ENCODE measurements at places on chromosomes 12 and 14. TPM values are rescaled to one million over a fixed set of nuclear protein-coding genes. Genes with fewer than 3 reads are reported as not detected.

IFI27 gene
- 1.4 TPM for total RNA-seq

INSM2 gene
- 0.05 TPM for total RNA-seq

FAM186B gene
- total RNA-seq, result 0.11 TPM

PFDN5 gene
- 527 TPM for total RNA-seq

CABP1 gene
- 0.40 TPM for total RNA-seq

SPATS2 gene
- total RNA-seq, result 31.2 TPM

LRP1-AS gene
- total RNA-seq, result not detected

OR4E2 gene
- not detected for total RNA-seq

LBHD2 gene
- not detected for total RNA-seq

RD3L gene
- total RNA-seq, result not detected

DDX23 gene
- total RNA-seq, result 74.0 TPM

C12orf60 gene
- 1.7 TPM for total RNA-seq

KRT3 gene
- 0.06 TPM for total RNA-seq

LMNTD1 gene
- not detected for total RNA-seq

POP5 gene
- total RNA-seq, result 48.7 TPM

JAG2 gene
- 27.4 TPM for total RNA-seq

PRR4 gene
- 2.7 TPM for total RNA-seq

ZNF26 gene
- total RNA-seq, result 8.8 TPM

KRT74 gene
- total RNA-seq, result not detected

MANSC4 gene
- not detected for total RNA-seq

TMPRSS12 gene
- total RNA-seq, result not detected

CACNA2D4 gene
- not detected for total RNA-seq

CAPRIN2 gene
- 21.5 TPM for total RNA-seq

ZBTB42 gene
- 3.0 TPM for total RNA-seq

MYO1H gene
- total RNA-seq, result not detected

PLA2G1B gene
- total RNA-seq, result not detected

OVCH1 gene
- not detected for total RNA-seq

TOMM20L gene
- total RNA-seq, result not detected

KRT71 gene
- not detected for total RNA-seq

Measured in A549 treated with AZD2906 at 1 μM for 4 hours (cell line).